Smooth muscle cell of the brain vasculature (primary cell): ENCODE measurements at places on chromosomes 7 and 10.

- no peak for DNase-seq
Measured at GRCh38 chr10:27500886-27501285, 3.2 kb upstream of the RAB18 start.

DNA sequence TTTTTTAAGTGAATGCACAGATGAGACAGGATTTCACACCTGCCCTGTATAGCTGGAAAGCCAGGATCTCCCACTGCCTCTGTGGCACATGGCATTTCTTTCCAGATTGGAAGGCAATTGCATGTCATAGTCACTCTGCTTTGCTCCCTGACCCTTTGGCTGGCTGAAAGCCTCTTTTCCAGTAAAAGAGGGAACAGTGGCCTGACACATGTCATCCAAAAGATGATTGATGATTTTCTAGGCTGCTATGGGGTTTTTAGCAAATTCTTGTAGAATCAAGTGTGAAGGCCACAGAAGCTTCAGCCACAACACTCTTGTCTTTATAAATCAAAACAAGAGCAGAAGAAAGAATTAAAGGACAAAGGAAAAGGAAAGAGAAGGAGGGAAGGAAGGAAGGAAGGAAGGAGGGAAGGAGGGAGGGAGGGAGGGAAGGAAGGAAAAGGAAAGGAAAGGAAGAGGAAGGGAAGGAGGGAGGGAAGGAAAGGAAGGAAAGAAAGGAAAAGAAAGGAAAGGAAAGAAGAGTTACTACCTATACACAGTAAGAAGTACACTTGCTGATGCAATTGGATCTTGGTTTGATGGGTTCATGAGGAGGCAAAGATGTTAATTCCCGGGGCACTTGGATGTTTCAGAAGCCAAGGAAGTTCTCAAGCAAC lies 158.9 kb upstream of the FRMD4A start:
- no peak for DNase-seq

DNA sequence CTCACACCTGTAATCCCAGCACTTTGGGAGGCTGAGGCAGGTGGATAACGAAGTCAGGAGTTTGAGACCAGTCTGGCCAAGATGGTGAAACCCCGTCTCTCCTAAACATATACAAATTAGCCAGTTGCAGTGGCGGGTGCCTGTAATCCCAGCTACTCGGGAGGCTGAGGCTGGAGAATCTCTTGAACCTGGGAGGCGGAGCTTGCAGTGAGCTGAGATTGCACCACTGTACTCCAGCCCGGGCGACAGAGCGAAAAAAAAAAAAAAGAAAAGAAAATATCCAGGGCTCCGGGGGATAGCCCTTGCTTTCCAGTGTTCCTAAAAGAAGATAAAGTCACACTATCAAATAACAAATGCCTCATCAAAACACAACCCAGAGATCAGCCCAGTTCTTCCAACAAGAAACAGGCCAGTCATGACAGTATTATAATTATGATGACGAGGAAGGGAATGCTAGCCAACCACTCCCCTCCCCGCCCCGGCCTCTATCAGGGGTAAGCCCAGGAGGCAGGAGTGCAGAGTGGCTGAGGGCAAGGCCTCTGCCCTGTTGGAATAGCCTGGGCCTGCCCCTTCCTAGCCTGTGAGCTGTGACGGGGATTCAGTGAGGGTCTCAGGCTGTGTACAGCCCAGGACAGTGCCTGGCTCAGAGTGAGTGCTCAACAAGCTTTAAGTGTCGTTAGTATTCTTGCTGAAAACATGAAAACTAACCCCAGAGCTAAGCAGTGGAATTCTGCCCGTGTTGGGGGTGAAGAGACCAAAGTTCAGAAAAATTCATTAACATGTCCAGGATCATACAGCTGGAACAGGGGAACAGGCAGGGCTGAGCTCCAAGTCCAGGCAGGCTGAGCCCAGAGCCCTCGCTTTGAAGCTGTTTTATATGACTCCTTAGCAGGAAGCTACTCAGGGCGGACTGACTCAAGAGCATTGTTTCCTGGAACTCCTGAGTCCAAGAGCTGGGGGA lies 54.3 kb downstream of the FAM241B start:
- DNase-seq = no peak

- DNase-seq = no peak
Measured at GRCh38 chr10:48527756-48528155, 77.1 kb downstream of the ARHGAP22 start.

DNA sequence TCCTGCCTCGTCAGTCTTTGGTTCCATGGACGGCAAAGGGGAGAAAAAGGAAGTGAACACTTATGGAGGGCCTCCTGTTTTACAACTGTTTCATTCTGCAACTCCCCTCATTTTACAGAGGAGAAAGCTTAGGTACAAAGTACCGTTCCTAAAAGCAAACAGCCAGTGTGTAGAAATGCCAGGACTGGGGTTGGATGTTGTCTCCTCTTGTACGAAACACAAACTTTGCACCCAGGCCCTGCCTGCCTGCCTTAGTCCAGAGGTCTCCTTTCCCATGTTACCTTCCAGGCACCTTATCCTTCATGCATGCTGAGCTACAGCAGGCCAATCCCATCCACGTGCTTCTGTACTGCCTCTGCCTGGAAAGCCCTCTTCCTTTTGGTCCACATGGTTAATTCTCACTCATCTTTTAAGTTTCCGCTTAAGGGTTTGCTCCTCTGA lies 86.0 kb downstream of the ICA1 start:
- no peak for DNase-seq

DNA sequence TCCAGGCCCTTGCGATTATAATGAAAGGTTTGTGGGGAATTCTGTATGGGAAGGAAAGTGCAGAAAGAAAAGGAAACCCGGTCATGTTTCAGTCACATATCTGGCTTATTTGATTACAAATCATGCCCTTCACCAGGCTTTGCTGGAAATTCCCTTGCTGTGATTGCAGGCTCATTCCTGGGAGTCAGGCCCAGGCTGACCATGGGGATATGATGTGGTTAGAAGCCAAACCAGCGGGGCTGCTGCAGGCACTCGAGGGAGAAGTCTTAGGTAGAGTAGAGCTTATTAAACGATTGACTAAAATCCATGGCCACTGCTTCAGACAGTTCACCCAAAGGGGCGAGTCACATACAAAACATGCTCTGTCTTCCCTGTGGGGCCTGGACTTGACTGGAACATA lies 16.2 kb downstream of the PKD1L1 start:
- no peak for DNase-seq
